ENCODE measurements at places on chromosomes 12 and 14.

DNA sequence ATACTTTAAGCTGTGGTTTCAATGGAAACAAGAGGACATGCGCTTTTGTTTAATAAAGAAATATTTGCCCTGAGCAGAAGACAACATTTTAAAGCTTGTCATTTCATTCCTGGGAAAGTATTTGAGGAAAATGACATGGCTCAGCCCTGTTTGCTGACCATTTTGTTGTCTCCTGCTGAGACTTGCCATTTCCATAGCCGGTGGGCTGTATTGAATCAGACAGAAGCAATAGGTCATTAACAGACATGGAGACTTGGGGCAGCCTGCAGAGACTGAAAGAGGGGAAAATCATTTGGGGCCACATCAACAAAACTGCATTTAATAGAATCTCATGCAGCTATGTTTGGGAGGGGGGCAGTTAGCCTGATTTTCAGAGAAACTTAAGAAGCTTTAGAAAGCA is 443.0 kb downstream of the NPAS3 start:
- DNase-seq = no peak

DNA sequence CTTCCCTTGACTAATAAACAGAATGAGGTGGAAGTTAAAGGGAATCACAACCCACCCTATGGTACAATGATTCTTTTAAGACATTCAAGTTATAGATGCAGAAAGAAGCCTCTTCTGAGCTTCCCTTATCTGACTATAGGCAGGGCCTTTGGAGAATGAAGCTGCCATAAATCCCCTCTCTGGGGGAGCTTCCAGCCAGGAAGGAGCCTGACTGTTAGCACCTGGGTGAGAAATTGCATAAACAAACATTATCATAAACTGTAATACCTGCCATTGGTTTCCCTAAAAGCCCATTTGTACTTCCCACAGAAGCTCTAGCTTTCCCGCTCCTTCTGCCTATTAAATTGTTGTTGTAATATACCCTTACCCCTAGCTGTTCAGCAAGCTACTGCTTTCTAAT is 81.3 kb upstream of the RESF1 start:
- DNase-seq = no peak

GRCh38 chr14:70896981-70897380 is 10.3 kb upstream of the PCNX1 start:
- DNase-seq = no peak

- no peak for DNase-seq
Measured at GRCh38 chr14:104317492-104317805, 179.1 kb downstream of the KIF26A start.

DNA sequence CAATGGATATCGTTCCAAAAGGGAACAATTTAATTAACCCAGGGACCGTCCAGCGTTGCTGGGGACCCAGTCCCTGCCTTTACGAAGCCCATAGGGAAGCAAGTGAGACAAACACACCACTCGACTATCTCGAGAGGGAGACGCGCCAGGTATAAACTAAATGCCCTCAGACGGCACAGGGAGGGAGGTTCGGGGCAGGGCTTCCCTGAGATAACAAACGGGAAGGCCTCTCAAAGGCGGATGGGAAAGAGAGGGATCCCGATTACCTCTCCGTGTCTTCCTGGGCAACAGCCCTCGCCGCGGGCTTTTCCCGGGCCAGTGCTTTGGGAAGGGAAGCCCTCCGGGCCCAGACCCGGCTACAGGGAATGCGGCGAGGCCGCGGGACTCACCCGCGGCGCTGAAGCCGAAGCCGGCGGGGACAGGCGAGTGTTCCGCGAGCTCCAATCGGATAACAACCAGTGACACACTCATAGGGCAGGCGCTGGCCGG is 390 bp downstream of the BRAP start:
- DNase-seq = no peak

DNA sequence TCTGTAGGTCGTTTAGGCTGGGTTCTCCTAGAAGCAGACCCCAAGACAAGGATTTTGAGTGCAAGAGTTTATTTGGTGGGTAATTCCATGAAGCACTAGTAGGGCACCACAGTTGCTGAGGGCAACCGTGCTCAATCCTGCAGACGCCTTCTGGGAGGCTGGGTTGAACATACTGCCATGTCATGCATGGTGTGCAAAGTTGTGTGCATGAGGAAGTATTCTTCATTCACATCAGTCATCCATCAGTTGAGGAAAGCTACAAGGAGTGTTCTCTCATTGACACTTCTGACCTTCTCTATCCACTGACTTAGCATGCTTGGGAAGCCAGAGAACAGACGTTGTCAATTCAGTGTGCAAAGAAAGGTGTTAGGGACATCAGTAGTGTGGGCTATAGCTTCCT is 179.2 kb downstream of the PTPN11 start:
- no peak for DNase-seq

- DNase-seq = no peak
Measured at GRCh38 chr12:104410786-104411185, 46.0 kb upstream of the CHST11 start.

GRCh38 chr14:90703841-90704737 is 112.1 kb downstream of the TTC7B start:
- DNase-seq = no peak

DNA sequence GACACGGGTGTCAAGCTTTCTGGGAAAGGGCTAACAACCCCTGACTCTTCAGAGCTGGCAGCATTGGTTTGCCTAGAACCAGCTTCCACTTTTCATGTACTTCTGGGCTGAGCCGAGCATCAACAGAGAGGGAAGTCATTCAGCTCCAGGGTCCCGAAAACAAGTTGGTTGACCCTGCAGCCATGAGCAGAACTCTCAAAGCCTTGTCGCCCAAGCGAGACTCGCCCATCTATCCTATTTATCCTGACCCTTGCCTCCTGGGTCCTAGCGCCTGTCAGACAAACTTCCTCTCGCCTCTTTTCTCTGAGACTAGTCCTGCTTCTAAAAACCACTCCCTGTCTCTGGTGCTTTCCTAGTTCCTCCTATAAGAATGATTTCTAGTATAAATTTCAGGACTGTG is 47.9 kb downstream of the ASCL4 start:
- no peak for DNase-seq

GRCh38 chr12:6821591-6822425 is at the start of gene GPR162:
Gene GPR162 (plus strand): TSS chr12:6821821. CDS start chr12:6823899, 2,078 bp downstream.
- no peak for DNase-seq

DNA sequence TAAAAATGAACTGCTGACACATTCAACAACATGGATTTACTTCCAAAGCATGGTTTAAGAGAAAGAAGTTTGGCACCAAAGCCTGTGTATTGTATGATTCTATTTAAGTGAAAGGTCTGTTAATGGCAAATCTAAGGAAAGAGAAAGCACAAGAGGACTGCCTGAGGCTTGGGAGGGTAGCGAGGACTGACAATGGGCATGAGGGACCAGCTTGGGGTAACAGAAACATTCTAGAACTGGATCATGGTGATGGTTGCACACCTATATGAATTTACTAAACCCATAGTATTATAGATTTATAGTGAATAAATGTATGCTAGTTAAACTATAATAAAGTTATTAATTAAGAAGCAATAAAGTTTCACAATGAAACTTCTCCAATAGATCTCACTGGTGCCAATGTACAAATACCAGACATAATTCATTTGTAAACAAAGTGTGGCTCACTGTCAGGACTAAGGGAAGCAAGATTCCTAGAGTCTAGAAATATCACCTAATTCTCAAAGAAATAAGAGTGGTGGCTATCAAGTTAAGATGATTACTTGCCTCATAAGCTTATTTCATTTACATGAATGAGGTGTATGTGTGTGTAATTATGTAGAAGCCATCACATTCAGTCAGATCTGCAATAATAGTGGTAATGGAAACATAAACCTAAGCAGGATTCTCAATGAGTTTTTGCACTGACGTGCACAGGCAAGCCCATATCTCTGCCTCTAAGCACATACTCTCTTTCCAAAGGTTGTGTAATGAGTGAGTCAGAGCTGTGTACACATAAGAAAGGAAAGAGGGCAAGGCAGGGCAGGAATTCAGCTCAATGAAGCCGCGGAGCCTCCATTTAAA is 353.4 kb downstream of the KCNH5 start:
- no peak for DNase-seq

GRCh38 chr14:32343926-32344430 is 14.9 kb downstream of the AKAP6 start:
- no peak for DNase-seq

DNA sequence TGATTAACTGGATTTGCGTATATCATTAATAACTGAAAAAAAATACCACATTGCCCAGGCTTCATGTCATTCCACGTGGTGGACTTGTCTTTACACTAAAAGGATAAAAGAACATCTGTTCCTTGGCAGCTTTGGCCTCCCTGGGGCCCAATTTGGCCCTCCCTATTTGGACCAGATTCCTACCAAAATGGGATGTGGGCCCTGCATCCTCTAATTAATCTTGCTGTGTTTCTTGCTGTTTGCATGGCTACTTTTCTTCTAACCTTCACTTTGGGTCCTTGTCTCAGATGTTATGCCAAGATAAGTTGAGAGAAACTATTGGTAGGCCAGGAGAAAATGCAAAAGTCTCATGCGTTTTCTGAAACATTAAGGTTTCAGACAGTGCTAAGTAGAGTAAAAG is 57.5 kb downstream of the PTHLH start:
- DNase-seq = no peak

DNA sequence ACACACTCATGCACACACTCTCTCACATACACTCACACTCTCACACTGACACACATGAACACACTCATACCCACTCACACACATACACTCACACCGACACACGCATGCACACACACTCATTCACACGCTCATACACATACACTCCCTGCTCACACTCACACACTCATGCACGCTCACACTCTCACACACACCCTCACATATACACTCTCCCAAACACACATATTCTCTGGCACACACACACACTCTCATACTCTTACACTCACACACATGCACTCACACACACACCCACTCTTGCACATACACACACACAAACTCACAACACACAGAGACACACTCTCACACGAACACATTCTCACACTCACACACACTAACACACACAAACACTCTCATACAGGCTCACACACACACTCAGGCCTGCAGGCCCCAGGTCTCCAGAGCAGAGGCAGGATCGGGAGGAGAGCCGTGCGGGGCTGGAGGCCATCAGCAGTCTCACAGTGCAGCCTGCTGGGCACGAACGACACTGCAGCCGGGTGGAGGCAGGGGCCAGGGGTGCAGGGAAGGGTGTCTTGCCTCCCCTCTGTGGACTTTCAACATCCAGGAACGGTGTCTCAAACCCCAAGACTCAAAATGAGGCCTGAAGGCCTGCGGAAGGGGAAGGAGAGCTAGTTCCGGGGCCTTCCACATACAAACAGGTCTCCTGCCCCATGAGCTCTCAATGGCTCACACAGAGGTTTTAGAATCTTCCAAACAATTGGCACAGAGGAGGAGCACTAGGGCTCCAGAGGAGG is 148.7 kb downstream of the ANO2 start:
- DNase-seq = no peak

GRCh38 chr12:19434538-19434937 is 4.8 kb upstream of the AEBP2 start:
- no peak for DNase-seq

DNA sequence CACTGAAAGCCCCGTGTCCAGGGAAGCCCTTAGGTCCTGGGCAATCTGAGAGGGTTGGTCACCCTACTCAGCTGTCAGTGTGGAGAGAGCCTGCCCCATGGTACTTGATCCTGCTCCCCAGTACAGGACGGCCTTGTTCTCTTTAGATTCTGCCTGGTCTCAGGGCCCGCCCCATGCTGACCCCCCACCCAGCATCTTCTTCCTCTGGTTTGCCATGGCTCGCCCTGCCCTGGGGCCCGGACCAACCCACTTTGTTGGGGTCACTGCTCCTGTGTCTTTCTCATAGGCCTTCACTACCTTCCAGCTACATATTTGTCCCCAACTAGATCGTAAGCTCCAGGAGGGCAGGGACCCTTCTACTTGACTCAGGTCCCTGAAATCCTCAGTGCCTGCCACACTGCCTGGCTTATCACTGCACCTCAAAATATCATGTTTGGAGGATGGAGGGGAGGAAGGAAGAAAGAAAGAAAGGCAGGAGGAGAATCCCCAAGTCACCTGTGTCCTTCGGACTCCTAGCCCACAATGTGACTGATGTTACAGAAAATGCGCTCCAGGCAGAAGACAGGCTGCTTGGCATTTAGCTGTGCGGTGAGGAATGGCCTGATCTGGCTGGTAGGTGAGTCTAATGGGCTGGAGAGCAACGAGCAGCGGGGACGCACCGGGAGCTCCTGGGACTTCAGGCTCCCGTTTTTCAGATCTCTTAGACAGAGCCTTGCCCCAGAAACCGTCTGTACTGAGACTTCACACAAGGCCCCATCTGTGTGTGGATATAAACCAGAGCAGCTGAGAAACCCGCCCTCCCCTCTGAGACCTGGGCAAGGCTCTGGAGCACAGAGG is 66.1 kb downstream of the C14orf132 start:
- DNase-seq = no peak

DNA sequence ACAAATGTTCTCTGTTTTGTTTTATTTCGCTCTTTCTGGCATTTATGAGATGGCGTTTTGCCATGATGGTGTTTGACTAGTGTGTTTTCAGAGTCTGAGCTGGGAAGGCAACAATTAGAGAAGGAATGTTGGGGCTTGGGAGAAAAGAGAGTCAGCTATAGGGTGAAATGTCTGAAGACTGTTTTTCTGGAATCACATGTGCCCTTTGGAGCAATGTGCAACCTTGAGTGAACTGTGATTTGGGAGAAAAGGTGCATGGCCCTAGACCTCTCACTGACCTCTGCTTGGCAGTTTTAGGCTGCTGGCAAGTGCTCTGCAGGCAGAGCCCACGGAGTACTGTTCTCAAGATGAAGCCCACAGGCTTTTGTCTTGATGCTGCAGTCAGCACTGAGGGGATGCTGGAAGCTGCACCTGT is 379.9 kb upstream of the PDE3A start:
- no peak for DNase-seq

- no peak for DNase-seq
Measured at GRCh38 chr14:36521598-36522345, 1.7 kb upstream of the NKX2-1 start.

GRCh38 chr12:52600071-52600470 is 1.2 kb downstream of the KRT72 start:
- DNase-seq = no peak

DNA sequence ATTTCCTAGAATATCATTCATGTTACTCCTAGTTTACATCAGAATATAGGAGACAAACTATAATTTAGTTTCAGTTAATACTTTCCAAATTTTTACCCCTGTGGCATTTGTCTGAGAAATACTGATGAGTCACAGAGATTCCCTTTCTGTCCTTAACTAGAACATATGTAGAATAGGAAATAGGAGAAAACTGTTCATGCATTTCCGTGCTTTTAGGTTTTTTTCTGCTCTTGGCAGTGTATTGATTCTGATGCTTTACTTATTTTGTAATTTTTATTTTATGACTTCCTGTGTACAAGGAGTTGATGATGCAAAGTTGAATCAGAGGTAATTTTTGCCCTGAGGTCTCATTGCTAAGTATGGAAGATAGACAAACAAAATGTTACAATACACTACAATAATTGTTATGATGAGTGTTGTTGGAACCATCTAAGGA is 23.0 kb downstream of the MNAT1 start:
- no peak for DNase-seq

- peak; percentile 4 for DNase-seq
Measured at GRCh38 chr14:64266239-64266638, 27.9 kb downstream of the ESR2 start.
